Lower lobe of right lung (tissue), 2 donors: ENCODE measurements at places on chromosomes 2 and 18. TPM values are rescaled to one million over a fixed set of nuclear protein-coding genes. Genes with fewer than 3 reads are reported as not detected.

The ZCCHC2 gene
- total RNA-seq = 51.9 TPM

The INO80B gene
- total RNA-seq = 38.4 TPM

The SH3RF3 gene
- 5.7 TPM for total RNA-seq

The SULT1C4 gene
- 10.6 TPM for total RNA-seq

The DNAJC5G gene
- total RNA-seq = not detected

The LIMS4 gene
- 1.1 TPM for total RNA-seq

DNA sequence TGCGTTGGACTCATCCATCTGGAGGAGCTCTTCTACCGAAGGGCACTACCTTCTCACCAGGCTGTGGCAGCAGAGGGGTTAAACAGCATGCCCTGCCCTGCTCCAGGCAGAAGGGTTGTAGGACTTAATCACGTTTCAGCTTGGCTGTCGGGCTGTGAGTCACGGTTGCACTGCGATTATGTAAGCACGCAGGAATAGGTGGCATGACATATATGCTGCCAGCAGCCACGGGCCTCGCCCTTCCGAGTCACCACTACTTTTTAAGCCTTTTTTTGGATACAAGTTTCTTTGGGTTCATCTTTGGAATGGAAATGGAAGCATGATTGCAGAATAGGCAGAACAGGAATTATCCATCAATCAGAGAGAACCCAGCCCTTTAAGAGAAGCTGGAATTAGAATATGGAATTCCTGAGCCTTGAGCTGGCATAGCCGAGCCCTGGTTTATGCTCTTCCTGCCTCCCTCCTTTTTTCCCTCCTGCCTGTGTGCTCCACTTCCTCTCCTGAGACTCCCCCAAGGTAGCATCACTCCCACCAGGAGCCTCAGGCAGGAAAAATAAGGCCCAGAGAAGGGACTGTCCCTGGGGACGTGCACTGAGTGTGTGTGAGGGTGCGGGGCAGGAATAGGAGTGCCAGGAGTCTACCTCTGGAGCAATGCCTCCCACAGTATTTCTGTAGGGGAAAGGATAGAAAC is 86.8 kb downstream of the SEMA4F start:
- H3K27me3 ChIP-seq = no peaks in the 10 kb centered on the region
- DNase-seq = peak; percentile 76
- H3K4me1 ChIP-seq = peaks cover 13% of the 10 kb centered on the region
- H3K27ac ChIP-seq = no peak overlapping the region
- H3K4me3 ChIP-seq = no peak overlapping the region
- no peaks in the 10 kb centered on the region for H3K36me3 ChIP-seq

- H3K27ac ChIP-seq = no peak overlapping the region
- no peaks in the 10 kb centered on the region for H3K36me3 ChIP-seq
- DNase-seq = no peak
- H3K4me3 ChIP-seq = no peak overlapping the region
- H3K27me3 ChIP-seq = no peaks in the 10 kb centered on the region
Observed at GRCh38 chr2:109386004-109386695, 227.6 kb downstream of the SEPTIN10 start.

GRCh38 chr2:183091318-183091953 is 12.9 kb downstream of the DUSP19 start:
- peak overlapping the region; percentile 21 for H3K4me3 ChIP-seq
- DNase-seq = no peak
- H3K36me3 ChIP-seq = no peaks in the 10 kb centered on the region
- no peaks in the 10 kb centered on the region for H3K27me3 ChIP-seq
- H3K27ac ChIP-seq = peak overlapping the region; percentile 8
- no peaks in the 10 kb centered on the region for H3K4me1 ChIP-seq

- H3K27ac ChIP-seq = no peak overlapping the region
- H3K4me1 ChIP-seq = no peaks in the 10 kb centered on the region
- no peak for DNase-seq
- H3K27me3 ChIP-seq = no peaks in the 10 kb centered on the region
- H3K4me3 ChIP-seq = no peak overlapping the region
Observed at GRCh38 chr2:101089419-101089818, 61.8 kb downstream of the TBC1D8 start.

DNA sequence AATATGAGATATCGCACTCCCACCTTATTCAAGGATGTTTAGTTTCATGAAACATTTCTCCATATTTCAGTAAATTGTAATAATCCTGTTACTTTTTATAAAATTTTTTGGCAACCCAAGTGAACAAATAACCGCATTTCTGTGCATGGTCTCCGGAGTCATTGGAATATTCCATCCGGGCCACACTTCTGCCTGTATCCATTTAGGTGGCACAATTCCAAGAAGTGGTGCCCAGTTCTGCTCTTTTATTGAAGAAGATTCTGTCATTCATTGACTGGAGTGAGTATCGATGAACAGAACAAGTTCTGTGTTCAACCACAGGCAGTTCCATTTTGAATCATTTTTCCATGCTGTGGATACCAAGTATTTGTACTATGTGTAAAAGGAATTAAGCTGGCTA is 26.6 kb upstream of the ICOS start:
- H3K36me3 ChIP-seq = no peaks in the 10 kb centered on the region
- H3K4me3 ChIP-seq = peak overlapping the region; percentile 39
- peak overlapping the region; percentile 51 for H3K27ac ChIP-seq
- H3K27me3 ChIP-seq = no peaks in the 10 kb centered on the region
- H3K4me1 ChIP-seq = peaks cover 9% of the 10 kb centered on the region
- no peak for DNase-seq

DNA sequence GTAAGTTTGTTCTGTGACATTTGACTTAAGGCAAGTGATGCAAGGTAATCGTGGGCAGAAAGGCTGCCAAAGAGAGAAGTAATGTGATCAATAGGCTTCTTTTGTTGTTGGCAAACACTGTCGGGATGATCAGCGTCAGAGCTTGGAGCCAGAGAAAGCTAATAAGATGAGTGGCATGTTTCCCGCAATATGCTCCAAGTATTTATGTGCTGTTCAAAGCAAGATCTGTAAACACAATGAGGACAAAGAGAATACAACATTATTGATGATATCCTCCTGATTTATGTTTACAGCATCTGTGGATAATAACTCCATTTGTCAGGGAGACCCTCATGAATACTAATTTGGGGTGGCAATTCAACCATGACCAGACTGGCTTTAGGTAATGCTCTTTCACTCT is 603.3 kb downstream of the TDRD15 start:
- no peaks in the 10 kb centered on the region for H3K4me1 ChIP-seq
- H3K4me3 ChIP-seq = no peak overlapping the region
- DNase-seq = no peak
- no peak overlapping the region for H3K27ac ChIP-seq
- no peaks in the 10 kb centered on the region for H3K36me3 ChIP-seq
- H3K27me3 ChIP-seq = no peaks in the 10 kb centered on the region

GRCh38 chr2:157479081-157480027 is 35.5 kb upstream of the CYTIP start:
- H3K27me3 ChIP-seq = no peaks in the 10 kb centered on the region
- peaks cover 6% of the 10 kb centered on the region for H3K4me1 ChIP-seq
- no peak overlapping the region for H3K27ac ChIP-seq
- H3K36me3 ChIP-seq = no peaks in the 10 kb centered on the region
- no peak overlapping the region for H3K4me3 ChIP-seq

DNA sequence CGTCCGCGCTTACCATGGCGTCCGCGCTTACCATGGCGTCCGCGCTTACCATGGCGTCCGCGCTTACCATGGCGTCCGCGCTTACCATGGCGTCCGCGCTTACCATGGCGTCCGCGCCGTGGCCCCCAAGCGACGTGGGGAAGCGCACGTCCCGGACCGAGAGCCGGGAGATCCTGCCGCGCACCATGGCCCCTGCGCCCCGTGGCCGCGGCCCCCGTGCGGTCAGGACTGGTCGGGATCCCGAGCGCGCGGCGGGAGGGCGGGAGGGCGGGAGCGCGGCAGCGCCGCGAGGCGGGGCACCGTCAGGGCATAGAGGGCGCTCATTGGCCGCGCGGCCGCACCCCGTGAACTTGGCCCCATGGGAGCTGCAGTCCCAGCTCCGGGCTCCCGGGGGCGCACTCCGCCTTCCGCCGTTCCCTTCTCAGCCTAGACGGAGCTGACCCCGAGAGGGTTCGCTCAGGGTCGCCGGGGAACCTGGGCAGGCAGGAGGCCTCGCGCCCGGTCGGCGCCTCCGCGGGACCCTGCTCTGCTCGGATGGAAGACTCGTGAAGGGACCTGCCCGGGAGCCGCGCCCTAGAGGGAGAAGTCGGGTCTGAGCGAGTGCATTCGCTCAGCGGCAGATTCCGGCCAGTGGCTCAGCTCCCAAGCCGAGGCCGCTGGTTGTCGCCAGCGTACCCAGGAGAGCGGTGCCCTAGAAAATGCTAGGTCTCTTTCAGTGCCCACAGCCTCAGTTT is at the start of gene ENOSF1:
Gene ENOSF1 (minus strand): TSS at position 230 of the 734 bp plus-strand sequence. CDS start 43 bp downstream, at position 187.
- peaks cover 19% of the 10 kb centered on the region for H3K4me1 ChIP-seq
- peaks cover 2% of the 10 kb centered on the region for H3K36me3 ChIP-seq
- H3K27ac ChIP-seq = peak within 1 kb of the TSS; percentile 85
- peak; percentile 91 for DNase-seq

GRCh38 chr2:9764153-9764778 is 79.0 kb upstream of the TAF1B start:
- no peaks in the 10 kb centered on the region for H3K36me3 ChIP-seq
- H3K27me3 ChIP-seq = no peaks in the 10 kb centered on the region
- H3K4me1 ChIP-seq = no peaks in the 10 kb centered on the region
- no peak for DNase-seq
- no peak overlapping the region for H3K27ac ChIP-seq
- no peak overlapping the region for H3K4me3 ChIP-seq

DNA sequence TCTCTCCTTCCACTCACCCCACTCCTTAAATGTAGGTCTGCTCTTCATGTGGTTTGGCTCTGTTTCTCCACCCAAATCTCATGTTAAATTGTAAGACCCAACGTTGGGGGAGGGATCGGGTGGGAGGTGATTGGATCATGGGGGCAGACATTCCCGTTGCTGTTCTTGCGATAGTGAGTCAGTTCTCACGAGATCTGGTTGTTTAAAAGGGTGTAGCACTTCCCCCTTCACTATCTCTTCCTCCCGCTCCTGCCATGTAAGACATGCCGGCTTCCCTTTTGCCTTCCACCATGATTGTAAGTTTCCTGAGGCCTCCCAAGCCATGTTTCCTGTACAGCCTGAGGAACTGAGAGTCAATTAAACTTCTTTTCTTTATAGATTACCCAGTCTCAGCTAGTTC is 1044.5 kb upstream of the POU3F3 start:
- no peak for DNase-seq
- H3K27me3 ChIP-seq = no peaks in the 10 kb centered on the region
- no peak overlapping the region for H3K27ac ChIP-seq

DNA sequence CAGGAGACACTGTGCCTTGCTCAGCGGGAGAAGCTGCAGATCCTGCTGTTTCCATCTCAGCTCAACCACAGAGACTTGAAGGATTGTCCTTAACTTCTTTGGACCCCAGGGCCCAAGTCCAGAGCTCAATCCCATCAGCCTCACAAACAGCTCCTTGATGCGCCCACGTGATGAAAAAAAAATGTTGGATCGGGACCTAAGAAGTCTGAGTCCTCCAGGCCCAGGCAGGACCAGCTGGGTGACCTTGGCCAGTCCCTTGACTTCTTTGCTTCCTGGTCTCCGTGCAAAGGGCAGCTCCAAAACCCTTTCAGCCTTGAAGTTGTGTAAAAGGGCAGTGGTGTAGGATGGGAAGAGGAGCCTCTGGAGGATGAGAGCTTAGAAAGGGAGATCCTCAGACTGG is 175.5 kb downstream of the ZFP36L2 start:
- no peaks in the 10 kb centered on the region for H3K36me3 ChIP-seq
- no peaks in the 10 kb centered on the region for H3K27me3 ChIP-seq
- peaks cover 49% of the 10 kb centered on the region for H3K4me1 ChIP-seq
- H3K27ac ChIP-seq = peak overlapping the region; percentile 41
- H3K4me3 ChIP-seq = no peak overlapping the region

DNA sequence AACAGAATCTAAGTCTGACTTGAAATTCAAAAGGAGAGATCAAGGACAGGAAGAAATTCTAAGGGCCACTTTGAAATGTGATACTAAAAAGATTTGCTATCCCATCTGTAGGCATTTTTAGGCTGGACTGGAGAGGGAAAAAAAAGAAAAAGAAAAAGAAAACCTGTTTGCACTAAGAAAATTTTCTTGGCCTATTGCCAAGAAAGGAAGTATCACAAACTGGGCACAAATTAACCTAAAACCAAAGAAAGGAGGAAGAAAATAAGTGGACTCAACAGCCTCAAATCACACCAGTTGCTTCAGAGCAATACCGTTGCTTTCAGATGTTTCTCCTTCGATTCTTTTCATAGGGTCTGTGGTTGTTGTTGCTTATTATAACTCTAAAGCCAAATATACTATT is 287.9 kb upstream of the VRK2 start:
- H3K4me3 ChIP-seq = no peak overlapping the region
- no peak for DNase-seq
- no peak overlapping the region for H3K27ac ChIP-seq
- H3K4me1 ChIP-seq = peaks cover 11% of the 10 kb centered on the region
- no peaks in the 10 kb centered on the region for H3K36me3 ChIP-seq

DNA sequence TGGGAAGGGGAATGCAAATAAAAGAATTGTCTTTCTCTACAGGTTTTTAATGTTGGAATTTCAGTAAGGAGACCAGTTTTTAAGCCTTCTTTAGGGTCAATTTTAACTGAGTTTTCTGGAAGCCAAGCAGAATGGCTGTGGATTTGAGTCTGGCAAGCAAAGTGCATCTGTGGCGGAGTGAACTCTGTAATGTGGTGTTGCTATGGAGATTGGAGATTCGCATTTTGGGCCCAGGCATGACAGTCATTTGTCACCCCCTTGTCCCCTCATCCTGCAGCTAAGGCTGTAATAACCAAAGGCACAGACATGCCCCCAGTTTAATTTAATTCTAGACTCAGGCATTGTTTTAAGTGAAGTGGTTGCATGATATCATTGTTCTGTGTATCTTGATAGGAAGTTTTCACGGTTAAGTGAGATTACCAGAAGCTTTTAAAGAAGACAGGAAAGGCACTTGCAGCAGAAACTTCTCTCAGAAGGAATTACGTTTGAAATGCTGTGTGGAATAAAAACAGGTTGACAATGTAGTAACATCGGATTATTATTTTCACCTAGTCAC is 30.6 kb downstream of the ARMC9 start:
- peaks cover 20% of the 10 kb centered on the region for H3K4me1 ChIP-seq
- no peak for DNase-seq
- H3K27ac ChIP-seq = no peak overlapping the region
- H3K36me3 ChIP-seq = peaks cover 4% of the 10 kb centered on the region

DNA sequence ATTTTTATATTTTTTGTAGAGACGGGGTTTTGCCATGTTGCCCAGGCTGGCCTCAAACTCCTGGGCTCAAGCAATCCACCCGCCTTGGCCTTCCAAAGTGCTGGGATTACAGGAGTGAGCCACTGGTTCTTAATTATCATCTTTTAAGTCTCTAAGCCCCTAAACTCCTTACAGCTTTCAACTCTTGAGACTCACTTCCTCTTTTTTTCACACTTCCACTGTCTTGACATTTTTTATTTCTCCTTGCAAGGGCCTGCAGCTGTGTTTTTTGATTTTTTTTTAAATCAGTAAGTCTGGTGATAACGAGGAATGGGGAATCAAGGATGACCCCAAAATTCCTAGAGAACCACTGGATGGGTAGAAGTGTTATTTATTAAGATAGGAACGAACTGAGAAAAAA is 8.6 kb upstream of the ABCB11 start:
- H3K27me3 ChIP-seq = no peaks in the 10 kb centered on the region
- H3K4me1 ChIP-seq = peaks cover 3% of the 10 kb centered on the region
- no peak for DNase-seq
- no peak overlapping the region for H3K27ac ChIP-seq
